ENCODE measurements at places on chromosomes 16 and 17.

DNA sequence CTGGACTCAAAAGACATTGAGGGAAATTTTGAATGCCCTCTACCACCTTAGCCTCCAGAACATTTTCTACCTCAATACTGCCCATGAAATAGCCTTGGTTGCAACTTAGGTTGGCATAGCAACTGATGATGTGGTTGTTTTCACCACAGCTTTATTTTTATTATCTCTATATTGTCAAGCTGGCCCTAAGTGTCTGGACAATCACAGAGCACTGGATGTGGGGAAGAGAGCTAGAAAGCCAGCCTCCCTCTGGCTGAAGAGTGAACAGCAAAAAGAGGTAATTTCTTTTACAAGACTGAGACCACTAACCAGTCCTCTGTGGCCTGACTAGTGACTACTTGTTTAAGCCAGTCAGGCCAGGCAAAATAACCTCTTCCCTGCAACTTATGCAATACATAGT is 159.6 kb downstream of the HS3ST2 start:
- DNase-seq, result no peak

DNA sequence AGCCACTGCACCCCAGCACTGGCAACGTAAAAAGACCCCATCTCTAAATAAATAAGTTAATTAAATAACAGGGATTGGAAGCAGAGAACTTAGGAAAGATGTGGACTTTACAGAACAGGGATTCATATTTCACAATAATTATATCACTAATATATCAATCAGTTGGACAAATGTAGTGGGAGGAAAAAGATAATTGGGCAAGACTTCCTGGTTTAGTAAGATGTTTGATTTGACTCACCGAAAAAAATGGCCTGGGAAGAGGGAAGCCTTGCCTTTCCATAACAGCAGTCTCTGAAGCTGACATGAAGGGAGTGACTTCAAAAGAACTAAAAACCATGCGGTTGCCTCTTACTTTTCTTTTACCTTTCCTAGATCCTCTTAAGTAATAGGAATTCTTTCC is 15.2 kb upstream of the C17orf78 start:
- DNase-seq, result no peak

GRCh38 chr16:58348986-58349385 is 43.3 kb upstream of the GINS3 start:
- no peak for DNase-seq

DNA sequence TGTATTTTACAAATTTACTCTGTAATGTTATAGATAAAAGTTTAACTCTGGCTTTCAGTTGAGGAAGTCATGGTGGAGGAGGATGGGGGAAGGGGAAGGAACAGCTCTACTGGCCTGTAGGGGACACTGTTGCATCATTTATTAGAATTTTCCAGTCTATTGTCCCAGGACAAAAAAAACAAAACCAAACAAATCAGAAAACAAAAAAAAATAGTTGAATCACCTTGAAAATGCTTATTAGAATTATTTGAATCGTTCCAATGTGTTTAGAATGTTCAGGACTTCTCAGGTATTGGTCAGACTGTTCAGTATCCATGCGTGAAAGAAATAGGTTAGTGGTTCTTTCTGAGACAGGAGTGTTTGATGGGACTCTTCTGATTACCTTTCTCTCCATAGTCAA is 242.0 kb downstream of the FTO start:
- DNase-seq, result no peak

- no peak for DNase-seq
Observed at GRCh38 chr16:61900482-61900881, 135.8 kb downstream of the CDH8 start.

DNA sequence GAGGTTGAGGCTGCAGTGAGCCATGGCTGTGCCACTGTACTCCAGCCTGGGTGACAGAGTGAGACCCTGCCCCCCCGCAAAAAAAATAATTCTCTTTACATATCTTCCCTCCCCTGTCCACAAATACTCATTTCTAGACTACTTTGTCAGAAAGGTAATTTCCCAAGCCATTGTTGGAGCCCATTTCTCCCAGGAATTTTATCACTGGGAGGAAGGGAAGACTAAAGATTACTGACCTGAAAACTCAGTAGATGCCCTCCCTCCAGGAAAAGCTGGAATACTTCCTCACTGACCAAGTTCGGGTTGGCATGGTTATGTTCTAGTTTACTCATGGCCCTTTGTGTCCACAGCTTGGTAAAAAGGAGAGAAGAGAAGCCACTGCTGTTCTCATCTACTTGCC is 4.1 kb downstream of the CALCOCO2 start:
- no peak for DNase-seq

DNA sequence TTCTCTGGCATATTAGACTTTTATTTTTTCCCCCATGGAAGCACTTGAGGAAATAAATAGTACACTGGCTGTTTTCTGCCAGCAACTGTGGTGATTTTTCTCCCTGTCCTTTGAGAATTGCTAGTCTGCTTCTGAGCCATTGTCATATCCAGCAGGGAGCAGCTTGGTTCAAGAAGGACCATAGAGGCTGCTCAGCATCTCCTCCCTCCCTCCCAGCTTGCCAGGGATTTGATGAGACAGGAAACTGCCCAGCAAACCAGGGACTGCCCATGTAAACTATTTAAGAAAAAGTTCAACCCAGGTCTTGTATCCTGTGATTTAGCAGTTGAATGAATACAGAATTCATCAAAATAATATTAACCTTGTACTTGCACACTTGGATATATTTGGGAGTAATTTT is 39.5 kb downstream of the CYB5B start:
- no peak for DNase-seq

DNA sequence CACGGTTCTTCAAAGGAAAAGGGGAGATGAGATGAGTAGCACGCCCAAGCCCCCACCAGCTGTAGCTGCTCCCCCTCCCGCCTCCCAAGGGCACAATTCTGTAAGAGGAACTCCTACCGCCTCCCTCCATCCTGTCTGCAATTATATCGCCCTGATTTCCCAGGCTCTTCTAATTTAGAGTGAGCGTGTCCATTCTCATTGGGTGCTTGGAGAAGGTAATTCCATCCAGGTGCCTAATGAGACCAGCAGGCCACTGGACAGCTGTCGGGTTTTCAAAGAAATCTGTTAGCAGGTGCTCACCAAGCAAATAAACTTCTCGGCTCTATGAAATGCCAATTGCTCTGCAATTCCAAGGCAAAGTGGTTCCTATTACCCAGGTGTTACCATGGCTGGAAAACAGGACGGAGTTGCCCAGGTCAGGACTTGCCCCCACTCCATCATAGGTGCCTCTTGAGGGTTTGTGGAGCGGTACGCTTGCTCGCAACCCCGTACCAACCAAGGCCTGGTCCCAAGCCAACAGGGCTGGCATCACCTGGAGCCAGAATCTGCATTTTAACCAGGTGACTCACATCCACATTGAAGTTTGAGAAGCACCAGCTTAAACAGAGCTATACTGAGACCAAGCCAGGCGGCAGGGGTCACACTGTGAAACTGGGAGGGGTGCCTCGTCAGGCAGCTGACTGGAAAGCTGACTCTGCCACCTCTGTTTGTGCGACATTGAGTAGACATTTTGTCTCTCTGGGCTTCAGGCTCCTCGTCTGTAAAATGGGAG is 16.5 kb upstream of the MEAK7 start:
- no peak for DNase-seq

DNA sequence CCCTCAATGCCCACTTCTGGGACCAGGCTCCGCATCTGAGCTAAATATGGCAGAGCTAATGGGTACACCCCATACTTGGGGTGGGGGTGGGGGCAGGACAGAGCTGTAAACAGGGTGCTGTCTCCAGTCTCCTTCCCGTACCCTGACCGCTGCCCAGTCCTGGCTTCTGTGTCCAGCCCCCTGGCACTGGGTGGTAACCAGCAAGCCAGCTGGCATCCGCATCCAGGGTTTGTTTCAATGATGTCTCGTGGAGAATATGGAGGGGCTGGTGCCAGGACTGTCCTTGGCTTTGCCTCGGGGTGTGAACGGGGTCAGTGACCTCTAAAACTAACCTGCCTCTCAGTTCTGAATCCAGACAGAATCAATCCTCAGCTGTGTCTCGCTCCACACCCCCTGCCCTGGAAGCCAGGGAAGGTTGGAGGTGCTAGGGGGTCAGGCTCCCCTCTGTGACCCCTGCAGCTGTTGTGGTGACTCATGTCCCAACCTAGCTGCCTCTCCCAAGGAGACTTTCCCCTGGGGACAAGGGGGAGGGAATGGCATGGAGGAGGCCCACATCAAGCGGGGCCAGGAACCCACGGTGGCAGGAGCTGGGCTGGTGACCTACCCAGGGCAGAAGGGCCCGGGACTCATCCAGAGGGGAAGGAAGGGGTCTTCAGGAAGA is 1.5 kb upstream of the PNMT start:
- no peak for DNase-seq

GRCh38 chr16:19578378-19578971 is 23.0 kb downstream of the VPS35L start:
- DNase-seq, result peak; percentile 83

GRCh38 chr17:46818929-46819859 is 702 bp upstream of the WNT3 start:
- DNase-seq, result no peak
